ENCODE measurements at places on chromosomes 3 and 15. TPM values are rescaled to one million over a fixed set of nuclear protein-coding genes. Genes with fewer than 3 reads are reported as not detected.

The ANXA2 gene
- 157 TPM for total RNA-seq

The SCAANT1 gene
- not detected for total RNA-seq

The DOCK3 gene
- total RNA-seq = 3.6 TPM

The SYNM gene
- total RNA-seq = 295 TPM

The C3orf22 gene
- total RNA-seq = not detected

The IP6K2 gene
- 22.7 TPM for total RNA-seq

The CDHR4 gene
- not detected for total RNA-seq

The PLS1 gene
- 1.9 TPM for total RNA-seq

The ADAMTS9 gene
- total RNA-seq = 15.4 TPM

The GRIP2 gene
- 40.1 TPM for total RNA-seq

The CPN2 gene
- 2.4 TPM for total RNA-seq

The FAM240A gene
- not detected for total RNA-seq

DNA sequence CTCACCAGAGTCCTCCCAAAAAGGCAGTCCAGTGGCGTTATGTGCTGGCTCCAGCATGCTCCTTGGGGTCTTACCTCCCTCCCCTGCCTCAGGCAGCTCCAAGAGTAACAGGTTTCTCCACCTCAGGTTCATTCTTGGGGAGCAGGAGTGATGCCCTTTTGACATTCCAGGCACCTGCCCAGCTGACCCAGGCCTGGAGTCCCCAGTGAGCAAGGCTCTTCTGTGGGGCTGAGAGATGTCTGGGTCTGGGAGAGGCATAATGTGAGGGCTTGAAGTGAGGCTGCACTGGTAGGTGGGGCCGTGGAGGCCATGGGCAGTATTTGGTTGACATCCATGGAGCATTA lies 15.3 kb downstream of the PXYLP1 start:
- no peak for DNase-seq

DNA sequence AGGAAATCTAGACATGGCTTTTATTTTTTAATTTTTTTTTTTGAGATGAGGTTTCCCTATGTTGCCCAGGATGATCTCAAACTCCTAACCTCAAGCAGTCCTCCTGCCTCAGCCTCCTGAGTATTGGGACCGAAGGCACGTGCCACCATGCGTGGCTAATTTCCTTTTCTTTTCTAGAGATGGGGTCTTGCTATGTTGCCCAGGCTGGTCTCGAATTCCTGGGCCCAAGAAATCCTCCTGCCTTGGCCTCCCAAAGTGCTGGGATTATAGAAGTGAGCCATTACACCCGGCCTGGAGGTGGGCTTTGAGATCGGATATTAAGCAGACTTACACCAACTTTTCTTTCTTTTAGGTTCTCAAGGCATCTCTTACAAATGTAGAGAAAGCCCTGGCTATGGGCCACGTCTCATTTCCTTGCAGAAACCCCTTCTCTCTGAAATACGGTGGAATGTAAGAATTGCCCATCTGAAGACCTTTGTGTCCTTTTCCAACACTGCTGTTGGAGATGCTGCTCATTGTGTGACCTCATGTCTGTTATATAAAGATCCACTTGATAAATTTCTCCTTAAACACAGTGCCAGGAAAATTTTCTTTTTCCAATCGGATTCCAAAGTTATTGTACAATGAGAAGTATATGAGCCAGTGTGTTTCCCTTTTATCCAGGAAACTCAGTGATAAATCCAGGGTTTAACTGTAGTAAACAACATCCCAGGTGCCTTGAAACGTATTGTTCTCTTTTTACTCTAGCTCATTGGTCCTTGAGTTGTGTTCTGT lies 36.8 kb upstream of the CFAP161 start:
- DNase-seq = no peak

GRCh38 chr3:123880998-123881561 lies 3.1 kb downstream of the MYLK start:
- no peak for DNase-seq

- DNase-seq = no peak
Observed at GRCh38 chr3:23752126-23752525, 53.6 kb upstream of the UBE2E1 start.

DNA sequence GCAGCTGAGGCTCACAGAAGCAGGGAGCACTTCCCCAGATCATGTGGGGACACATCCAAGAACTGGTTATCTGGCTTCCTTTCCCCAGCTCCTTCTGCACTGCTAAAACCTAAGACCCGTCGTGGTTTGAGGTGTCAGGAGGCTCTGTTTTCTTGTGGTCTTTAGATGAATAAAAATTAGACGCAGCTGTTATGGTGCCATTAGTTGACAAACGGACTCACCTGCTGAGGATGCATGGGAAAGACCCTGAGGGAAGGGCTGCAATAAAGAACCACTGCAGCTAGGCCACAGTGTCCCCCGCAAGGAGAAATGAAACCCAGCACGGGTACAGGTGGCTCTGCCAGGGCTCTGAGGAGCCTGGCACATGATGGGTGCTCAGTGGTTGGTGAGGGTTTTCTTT lies 99.4 kb downstream of the IQSEC1 start:
- no peak for DNase-seq

- no peak for DNase-seq
Observed at GRCh38 chr3:183824761-183825455, 469 bp downstream of the MAP6D1 start.

DNA sequence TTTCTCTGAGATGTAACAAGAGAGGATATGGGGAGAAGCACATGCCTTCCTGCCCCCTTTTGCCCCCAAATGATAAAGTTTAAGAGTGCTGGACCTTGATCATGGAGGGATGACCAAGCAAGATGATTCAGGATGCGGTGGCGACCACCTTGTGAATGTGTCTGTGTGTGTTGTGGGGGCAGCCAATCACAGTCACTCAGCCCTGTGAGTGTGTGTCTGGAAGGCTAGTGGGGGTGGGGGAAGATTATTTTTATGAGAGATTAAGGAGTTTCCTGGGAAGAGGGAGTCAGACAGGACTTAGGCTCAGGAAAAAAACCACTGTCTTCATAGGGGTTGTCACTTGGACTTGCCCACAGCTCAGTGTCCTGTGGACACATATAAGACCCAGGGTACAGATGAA lies 57.8 kb upstream of the KY start:
- DNase-seq = no peak

- DNase-seq = peak; percentile 36
Observed at GRCh38 chr3:127037971-127038446, 55.1 kb downstream of the PLXNA1 start.

DNA sequence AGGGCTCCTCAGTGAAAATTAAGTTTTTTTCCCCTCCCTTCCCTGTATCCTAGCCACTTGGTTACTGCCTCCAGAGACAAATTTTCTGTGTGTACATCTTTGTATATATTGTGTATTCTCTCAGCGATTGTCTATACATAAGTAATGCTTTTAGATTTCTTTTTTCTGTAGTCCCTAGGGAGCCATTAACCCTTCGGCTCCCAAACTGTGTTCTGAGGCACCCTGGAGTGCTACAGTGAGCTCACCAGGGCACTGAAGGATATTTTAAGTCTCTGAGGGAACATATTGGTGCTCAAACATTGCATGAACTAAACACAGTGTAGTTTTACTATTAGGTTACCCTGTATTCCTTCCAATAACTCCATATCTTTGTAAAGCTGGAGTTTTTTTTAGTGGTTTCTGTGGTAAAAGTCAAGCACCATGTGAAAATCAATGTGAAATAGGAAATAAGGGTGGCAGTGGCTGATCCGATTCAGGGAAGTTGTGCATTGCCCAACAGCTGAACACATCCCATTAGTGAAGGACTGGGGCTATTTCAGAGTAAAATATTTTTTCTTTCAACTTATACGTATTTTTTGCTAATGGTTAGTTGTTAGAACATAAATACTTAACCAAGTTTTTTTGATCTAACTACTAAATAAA lies 43.0 kb downstream of the USP13 start:
- no peak for DNase-seq

GRCh38 chr15:35748105-35748504 lies 202.1 kb upstream of the DPH6 start:
- DNase-seq = no peak

GRCh38 chr15:56616551-56616950 lies 116.8 kb downstream of the ZNF280D start:
- DNase-seq = no peak

GRCh38 chr3:37624276-37624675 lies 237.4 kb upstream of the CTDSPL start:
- DNase-seq = no peak

DNA sequence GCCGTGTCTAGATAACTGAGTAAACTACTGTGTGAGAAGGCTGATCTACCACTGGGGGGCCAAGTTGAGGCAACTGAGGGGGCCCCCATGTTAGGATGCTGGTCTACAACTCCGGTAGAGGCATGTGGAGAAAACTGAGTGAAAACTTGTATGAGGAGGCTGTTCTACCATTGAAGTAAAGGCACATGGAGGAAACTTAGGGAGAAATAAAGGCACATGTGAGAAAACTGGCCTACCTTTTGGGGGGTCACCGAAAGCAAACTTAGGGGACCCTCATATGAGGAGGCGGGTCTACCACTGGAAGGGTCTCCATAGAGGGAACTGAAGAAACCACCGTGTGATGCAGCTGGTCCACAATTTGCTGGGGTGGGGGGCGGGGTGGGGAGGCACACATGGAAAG lies 155.2 kb downstream of the FBLN2 start:
- no peak for DNase-seq

DNA sequence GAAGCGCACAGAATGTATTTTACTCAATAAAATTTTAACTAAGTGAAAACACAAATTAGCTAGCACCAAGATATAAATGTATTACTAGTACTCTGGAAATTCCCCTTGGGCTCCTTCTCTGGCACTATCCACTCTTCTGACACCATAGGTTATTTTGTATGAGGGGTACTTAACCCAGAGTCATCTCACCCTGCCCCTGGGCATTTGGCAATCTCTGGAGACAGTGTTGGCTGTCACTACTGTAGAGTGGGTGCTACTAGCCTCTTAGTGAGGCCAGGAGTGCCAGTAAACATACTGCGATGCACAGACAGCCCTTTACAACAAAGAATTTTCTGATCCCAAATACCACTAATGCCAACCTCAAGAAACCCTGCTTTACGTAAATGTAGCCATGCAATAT lies 246.3 kb upstream of the KBTBD8 start:
- DNase-seq = no peak

DNA sequence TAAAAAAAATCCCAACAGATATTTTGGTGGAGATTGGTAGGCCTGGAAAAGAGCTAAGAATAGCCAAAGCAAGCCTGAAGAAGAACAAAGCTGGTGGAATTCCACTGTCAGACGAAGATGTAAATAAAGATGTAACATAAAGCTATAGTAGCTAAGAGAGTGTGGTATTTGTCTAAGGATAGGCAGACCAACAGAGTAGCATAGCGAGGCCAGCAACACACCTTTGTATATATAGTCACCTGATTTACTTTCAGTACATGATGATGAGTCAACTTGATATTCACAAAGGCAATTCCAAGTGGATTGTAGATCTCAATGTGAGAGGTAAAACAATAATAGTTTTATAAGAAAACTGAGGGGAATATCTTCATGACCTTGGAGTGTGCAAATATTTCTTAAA lies 53.6 kb upstream of the SYN2 start:
- no peak for DNase-seq

- no peak for DNase-seq
Observed at GRCh38 chr15:77455696-77456321, 35.1 kb downstream of the HMG20A start.

- peak; percentile 72 for DNase-seq
Observed at GRCh38 chr15:30923429-30923828, 19.7 kb downstream of the FAN1 start.

- no peak for DNase-seq
Observed at GRCh38 chr15:58369261-58369701, 62.5 kb upstream of the LIPC start.

DNA sequence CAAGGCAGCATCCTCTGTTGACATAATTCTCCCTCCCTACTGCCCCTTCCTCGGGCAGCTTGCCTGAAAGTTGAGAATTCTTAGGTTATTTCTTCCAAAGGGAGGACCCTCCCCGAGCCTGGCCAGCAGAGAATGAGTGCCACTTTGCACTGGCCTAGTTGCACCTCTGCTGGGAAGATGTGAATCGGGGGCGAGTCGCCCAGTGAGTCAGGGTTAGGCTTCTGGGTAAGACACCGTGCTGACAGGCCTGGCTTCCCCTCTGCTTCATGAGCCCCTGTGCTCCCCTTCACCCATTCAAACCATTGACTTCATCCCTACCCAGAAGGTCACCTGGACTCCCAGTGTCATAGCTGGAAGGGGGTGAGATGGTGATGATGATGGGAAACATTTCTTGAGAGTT lies 82.3 kb downstream of the AAGAB start:
- no peak for DNase-seq

GRCh38 chr3:71423151-71423906 lies 160.2 kb downstream of the FOXP1 start:
- peak; percentile 50 for DNase-seq

DNA sequence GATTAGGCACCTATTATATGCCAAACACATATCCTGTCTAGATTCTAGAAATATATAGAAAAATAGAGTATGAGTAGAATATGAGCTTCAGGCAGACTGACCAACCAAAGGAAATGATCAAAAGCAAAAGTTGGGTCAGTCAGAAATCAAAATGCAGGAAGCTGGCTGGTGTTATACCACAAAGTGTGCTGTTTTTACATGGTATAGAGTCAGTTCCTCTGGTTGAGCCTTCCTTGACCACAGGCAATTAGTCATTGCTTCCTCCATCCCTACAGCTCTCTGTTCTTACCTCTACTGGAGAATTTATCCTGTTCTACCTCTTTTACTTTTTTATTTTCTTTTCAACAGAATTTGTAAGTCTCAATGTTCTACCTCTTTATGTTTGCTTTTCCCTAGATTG lies 149.8 kb downstream of the TMCO5A start:
- DNase-seq = no peak

GRCh38 chr3:18237251-18238005 lies 187.7 kb downstream of the SATB1 start:
- no peak for DNase-seq

- DNase-seq = no peak
Observed at GRCh38 chr3:123587401-123587800, 2.5 kb upstream of the HACD2 start.

DNA sequence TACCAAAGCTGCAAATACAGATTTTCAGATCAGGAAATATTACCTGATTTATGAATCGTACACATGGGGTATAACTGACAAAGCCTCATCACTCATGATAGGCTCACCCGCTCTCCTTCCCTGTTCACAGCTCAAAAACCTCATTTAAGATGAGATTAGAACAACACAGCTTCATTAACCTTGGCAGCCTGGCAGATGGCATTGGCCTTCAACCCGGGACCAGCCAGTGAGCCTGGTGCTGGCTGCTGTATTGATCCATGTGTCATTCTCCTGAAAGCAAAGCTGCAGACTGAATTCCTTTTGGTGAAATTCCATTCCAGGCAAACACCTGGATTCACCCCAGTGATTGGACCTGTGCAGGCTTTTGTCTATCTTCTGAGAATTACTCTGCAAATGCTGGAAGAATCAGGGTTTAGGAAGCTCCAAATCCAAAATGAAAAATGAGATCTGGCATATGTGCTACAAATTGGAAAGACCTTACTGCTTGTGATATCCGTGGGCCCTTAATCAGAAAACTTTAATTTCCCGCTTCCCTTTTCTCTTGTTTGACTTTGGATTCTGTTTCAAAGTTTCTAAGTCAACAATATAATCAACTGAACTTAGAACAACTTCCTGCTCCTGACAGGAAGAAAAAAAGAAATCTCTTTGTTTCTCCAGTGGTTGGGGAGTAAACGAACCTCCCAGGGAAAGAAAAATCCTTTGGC lies 189.1 kb upstream of the KBTBD8 start:
- no peak for DNase-seq
